ENCODE measurements at places on chromosomes 11 and 22. TPM values are rescaled to one million over a fixed set of nuclear protein-coding genes. Genes with fewer than 3 reads are reported as not detected.

The FGF4 gene
- total RNA-seq, result 15.9 TPM

The UCP3 gene
- not detected for total RNA-seq

The TOP3B gene
- 76.2 TPM for total RNA-seq

The GLYATL2 gene
- not detected for total RNA-seq

The KLHDC7B gene
- not detected for total RNA-seq

The SERHL2 gene
- total RNA-seq, result 7.5 TPM

The OSBPL5 gene
- total RNA-seq, result 23.7 TPM

The CLMP gene
- total RNA-seq, result 24.3 TPM

The YPEL4 gene
- total RNA-seq, result not detected

The GTF2H1 gene
- total RNA-seq, result 31.1 TPM

The TEX54 gene
- not detected for total RNA-seq

The KRTAP5-7 gene
- not detected for total RNA-seq

The CNTN5 gene
- total RNA-seq, result 0.17 TPM

The TESMIN gene
- total RNA-seq, result 63.7 TPM
